ENCODE measurements at places on chromosomes 2 and 18.

DNA sequence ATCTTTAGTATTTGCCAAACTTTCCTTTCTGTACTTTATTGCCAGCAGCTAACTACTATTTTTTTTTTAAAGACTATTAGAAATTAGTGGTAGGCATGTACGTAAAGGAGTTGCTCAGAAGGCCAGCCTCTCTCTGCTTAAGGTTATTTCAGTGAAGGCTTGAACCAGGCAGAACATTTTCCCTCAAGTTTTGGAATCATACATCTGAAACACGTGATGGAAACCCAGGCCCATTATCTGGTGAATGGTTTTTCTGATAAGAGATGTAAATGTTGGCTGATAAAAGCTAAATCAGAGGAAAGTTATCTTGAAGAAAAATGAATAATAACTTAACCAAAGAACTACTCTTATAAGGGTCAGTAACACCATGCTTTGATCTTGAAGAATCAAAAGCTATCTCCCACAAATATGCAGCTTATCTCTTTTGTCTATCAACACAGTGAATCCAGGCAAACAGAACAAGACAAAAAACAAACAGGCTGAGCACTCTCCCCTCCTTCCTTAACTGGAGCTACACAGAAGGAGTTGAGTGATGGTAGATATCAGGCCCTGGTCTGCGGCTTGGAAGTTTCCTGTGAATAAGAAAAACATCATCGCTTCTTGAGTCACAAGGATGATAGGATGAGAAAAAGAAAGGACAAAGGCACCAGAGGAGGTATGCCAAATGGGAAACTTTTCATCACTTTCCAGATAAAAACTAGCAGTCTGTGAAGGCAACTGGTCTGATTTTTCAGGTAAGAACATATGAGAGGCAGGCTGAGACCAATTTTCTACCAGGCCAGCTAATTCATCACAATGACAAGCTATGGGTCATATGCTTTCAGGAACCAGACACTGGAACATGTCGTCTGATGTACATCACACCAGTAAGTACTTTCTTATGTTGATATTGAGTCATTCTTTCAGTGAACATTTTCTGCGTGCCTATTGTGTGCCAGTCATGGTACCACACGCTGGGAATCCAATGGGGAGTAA lies 88.4 kb upstream of the STK17B start:
- DNase-seq, result no peak

- no peak for DNase-seq
Observed at GRCh38 chr18:2948038-2948437, 64.9 kb downstream of the LPIN2 start.

DNA sequence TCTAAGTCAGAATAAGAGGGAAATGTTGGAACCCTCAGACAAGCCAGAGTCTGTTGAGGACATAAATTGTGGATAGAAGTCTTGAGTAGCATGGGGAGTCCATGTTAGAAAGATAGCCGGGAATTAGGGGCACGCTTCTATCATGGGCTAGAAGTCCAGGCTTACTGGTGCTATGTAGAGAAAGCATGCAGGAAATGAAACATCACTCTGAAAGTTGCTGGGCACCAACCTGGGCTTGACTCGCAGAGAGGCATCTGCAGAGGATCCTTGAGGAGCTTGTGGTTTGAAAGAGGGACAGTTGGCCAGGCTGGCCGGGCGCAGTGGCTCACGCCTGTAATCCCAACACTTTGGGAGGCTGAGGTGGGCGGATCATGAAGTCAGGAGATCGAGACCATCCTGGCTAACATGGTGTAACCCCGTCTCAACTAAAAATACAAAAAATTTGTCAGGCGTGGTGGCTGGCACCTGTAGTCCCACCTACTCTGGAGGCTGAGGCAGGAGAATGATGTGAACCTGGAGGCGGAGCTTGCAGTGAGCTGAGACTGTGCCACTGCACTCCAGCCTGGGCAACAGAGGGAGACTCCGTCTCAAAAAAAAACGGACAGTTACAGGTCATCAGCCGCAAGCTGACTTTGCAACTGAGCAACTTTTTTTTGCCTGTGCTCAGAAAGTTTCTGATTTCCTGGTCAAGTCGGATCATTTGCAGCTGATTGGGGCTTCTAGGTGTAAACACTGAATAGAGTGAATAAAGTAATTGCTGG lies 24.9 kb downstream of the CERS6 start:
- DNase-seq, result no peak

DNA sequence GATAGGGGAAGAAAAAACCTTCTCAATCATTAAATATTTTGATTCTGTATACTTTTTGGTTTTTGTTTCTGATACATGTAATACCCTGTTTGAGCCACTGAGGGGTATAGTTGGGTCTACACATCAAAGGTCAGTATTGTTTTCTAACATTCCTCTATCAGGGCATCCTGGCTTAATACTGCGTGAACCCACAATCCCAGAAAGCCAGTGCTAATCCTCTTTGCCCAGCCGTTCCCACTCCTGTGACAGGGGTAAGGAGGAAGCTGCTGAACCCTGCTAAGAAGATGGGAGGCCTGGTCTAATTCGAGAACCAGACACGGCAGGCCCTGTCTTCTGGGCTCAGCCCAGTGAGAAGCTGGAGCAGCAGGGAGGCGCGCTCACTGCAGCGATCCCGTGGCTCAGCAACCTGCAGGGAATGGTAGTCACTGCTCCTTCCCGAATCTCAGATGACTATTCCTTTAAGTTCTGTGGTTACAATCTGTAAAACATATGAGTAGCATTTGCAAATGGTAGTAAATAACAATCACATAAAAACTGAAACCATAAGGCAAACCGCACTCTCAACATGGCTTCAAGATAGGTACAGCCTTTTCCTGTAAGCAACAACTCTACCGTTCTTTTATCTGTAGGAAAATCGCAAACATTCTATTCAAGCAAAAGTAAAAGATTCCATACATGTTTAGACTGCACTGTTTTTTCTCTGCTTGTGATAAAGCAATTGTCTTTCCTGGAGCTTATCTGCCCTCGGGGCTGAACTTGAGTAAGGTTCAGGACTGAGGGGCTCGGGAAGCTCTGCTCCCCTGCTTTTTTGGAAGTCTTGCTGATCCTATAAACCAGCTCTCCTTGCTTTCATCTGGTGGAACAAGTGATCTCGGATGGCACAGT lies 87.0 kb downstream of the EPB41L3 start:
- no peak for DNase-seq

GRCh38 chr2:130846686-130847375 lies 10.1 kb downstream of the ARHGEF4 start:
- no peak for DNase-seq

GRCh38 chr2:50749216-50749615 lies 282.7 kb downstream of the NRXN1 start:
- no peak for DNase-seq

DNA sequence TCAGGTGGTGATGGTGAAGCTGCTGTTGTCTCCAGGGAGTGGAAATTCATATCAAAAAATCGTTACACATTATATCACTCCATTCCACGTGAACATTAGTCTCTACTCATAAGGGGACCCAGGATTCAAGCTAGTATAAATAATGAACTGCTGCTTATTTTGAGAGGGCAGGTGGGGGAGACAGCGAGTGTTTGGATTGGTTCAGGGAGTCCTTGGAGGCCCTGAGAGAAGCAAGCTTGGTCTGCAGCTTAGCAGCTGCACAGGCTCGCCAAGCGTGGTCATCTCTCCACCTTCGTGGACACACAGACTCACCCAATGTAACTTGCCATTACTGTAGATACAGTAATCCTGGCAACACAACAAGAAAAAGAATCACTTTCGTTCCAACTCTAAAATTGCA lies 177.6 kb downstream of the ZNF521 start:
- no peak for DNase-seq

- DNase-seq, result no peak
Observed at GRCh38 chr2:112056626-112056987, 1.5 kb downstream of the TMEM87B start.

- no peak for DNase-seq
Observed at GRCh38 chr2:23940718-23941620, 706 bp downstream of the UBXN2A start.

- no peak for DNase-seq
Observed at GRCh38 chr2:197216361-197216979, 94.1 kb downstream of the ANKRD44 start.
